ENCODE measurements at places on chromosomes 16 and 17. TPM values are rescaled to one million over a fixed set of nuclear protein-coding genes. Genes with fewer than 3 reads are reported as not detected.

The KRT25 gene
- not detected for total RNA-seq

The AP2B1 gene
- 113 TPM for total RNA-seq

DNA sequence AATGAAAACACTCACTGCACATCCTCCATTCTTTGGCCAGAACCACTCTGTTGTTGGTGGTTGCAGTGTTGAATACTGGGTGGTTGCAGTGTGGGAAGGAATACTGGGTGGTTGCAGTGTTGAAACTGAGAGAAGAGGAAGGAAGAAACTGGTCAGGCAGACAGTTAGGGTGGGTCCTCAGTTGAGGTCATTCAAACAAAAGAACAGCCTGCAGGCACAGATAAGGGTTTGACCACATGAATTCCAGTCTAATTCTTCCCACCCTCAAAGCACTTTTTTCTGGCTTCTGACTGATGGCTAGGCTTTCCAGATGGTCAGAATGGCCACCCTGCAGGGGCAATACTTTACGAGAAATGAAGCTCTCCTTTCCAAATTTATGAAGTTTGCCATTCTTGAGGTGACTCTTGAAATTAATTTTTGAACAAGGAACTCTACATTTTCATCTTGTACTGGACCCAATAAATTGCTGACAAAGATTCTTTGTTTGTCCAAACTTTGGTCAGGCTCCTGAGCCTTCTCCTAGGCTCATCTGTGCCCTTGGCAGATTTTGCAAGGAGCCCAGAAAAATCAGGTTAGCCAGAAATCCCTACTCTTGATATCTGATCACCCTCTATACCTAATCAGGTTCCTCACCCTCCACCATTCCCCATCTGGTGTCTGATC lies 596.6 kb upstream of the CDH5 start:
- H3K36me3 ChIP-seq = no peaks in the 10 kb centered on the region
- H3K27ac ChIP-seq = no peak overlapping the region
- H3K4me3 ChIP-seq = no peak overlapping the region
- no peaks in the 10 kb centered on the region for H3K27me3 ChIP-seq
- no peak for DNase-seq
- no peaks in the 10 kb centered on the region for H3K4me1 ChIP-seq

GRCh38 chr16:5633845-5634440 lies 536.3 kb upstream of the EEF2KMT start:
- no peaks in the 10 kb centered on the region for H3K4me1 ChIP-seq
- H3K36me3 ChIP-seq = no peaks in the 10 kb centered on the region
- H3K4me3 ChIP-seq = no peak overlapping the region

All from left ventricle myocardium inferior (tissue), 1 donor.